A549 treated with RU486 at 1 μM for 4 hours (cell line): ENCODE measurements at places on chromosomes 13 and 19. TPM values are rescaled to one million over a fixed set of nuclear protein-coding genes. Genes with fewer than 3 reads are reported as not detected.

KLK14 gene
- total RNA-seq, result 0.16 to 0.92 TPM (median 0.39 TPM) in 5 replicates

AP1M1 gene
- 50.5 to 66.2 TPM (median 63.7 TPM) in 5 replicates for total RNA-seq

F10 gene
- 0.13 TPM in 1 of 5 replicates, not detected in the others for total RNA-seq

IL4I1 gene
- total RNA-seq, result 0.59 to 1.8 TPM (median 0.79 TPM) in 5 replicates

FAM83E gene
- total RNA-seq, result 0.17 to 0.27 TPM (median 0.24 TPM) in 4 of 5 replicates, not detected in the other

CCNA1 gene
- 0.21 to 0.42 TPM (median 0.32 TPM) in 5 replicates for total RNA-seq

SOX1 gene
- total RNA-seq, result not detected in 5 replicates
